Left colon (tissue), 2 donors: ENCODE measurements at places on chromosomes 13 and 19.

DNA sequence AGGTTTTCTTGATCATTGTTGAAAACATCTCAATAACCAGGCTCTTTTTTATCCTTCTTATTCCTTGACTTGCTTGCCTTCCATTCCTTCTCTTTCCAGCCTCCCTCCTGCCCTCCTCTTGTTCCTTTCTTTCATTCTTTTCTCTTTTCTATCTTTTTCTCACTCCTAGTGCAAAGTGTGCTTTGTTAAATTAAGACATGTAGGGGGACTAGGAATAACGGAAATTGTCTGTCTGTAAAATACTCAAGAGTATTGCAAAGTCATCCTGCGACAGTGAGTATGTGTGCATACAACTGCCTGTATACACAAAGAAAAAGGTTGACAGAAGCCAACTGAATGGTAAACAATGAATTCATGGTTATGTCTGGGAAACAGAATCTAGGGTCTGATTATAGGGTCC is 70.1 kb downstream of the LRRC63 start:
- no peak for DNase-seq

- DNase-seq = no peak
Observed at GRCh38 chr19:16548956-16549355, 6.7 kb upstream of the CHERP start.

DNA sequence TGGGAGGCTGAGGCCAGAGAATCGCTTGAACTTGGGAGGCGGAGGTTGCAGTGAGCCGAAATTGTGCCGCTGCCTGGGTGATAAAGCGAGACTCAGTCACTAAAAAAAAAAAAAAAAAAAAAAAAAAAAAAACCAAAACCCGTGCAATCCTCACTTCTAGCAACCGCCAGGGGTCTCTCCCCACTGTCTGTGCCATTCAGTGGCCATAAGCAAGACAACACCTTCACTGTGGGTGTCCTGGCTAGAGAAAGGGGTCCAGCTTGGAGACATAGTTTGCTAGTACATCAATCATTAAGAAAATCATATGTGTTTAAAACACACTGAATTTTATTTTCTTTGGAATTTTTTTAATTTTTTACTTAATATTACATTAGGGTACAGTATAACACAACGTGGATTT is 68.2 kb downstream of the RASL11A start:
- no peak for DNase-seq

DNA sequence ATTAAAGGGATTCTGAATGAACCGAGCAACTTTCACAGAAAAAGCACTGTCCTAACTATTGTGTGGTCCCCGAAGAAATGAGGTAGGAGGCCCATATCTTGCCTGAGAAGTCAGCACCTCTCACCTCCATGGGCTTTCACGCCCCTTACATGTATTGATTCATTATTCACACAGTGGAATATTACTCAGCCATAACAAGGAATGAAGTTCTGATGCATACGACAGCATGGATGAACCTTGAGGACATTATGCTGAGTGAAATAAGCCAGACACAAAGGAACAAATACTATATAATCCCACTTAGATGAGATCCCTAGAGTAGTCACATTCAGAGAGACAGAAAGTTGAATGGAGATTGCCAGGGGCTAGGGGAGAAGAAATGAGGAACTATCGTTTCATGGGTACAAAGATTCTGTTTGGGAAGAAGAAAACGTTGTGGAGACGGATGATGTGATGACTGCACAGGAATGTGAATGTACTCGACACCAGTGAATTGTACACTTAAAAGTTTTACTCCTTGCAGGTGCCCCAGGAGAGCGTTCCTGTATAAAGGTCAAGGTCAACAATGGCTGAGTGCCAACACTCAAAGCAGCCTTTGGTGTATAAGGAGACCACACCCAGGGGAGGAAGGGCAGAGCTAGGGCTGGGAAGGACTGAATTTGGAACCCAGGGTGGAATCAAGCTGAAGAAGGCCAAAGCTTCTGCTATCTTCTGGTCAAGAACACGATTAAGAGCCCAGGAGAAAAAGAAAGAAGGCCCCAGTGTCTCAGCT is 22.5 kb downstream of the ZIC5 start:
- no peak for DNase-seq

DNA sequence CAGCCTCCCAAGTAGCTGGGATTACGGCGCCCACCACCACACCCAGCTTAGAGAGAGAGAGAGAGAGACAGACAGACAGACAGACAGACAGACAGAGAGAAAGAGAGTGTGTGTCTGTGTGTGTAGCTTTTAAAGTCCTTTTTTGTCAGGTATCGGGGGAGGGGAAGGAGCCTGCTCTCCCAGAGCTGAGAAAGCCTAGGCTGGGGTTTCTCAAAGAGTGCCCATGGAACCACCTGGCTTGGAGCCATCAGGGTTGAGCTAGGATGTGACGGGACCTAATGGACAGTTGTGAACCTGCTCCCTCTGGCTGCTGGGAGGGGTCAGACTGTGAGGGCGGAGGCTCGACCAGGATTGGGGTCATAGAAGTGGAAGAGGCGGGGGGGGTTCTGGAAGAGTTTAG is 16.6 kb downstream of the RFX1 start:
- no peak for DNase-seq

DNA sequence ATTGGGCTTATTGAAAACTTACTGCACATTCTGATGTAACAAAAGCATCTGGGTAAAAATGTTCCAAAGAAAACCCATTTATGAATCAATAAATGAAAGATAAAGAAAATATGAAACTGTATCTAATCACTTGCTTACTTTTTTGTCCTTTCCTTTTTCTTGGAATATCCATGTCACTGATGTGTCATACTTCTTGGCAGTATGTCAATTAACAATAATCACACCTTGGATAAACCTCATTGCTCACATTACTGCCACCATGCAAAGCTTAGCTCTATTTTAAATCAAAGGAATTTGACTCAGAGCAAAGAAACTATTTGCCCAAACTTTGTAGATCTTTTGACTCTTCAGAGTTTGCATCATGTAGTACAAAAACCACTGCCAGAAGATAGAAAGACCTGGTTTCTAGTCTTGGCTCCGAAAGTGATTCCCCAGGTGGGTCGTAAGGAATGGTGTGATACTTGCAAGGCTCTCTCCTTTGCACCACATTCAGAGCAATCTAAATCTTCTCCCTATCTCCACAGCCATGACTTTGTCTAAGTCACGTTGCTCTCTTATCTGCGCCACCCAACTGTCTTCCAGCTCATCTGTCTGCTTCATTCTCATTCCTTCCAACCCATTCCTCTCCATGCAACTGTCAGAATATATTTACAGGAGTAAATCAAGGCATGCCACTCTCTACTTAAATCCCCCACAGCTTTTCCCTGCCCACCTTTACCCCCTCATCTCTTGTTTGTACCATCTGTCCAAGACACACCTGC is 311.9 kb downstream of the COG6 start:
- no peak for DNase-seq

DNA sequence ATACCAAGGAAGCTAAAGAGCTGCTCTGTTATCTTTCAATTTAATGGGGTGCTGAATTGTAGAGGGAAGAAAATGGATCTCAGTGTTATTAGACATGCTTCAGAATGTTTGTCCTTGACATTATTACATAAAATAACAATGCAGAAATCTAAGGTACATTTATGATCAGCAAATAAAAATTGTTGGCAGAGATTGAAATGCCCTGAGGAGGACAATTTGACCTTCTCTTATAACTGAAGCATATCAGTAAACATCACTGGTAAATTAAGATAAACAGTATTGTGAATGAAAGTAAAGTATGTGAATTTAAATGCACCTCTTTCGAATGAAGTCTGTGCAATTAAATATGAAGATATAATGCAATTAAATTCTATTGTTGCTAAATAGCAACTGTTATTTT is 1362.1 kb upstream of the ATXN8OS start:
- no peak for DNase-seq

- no peak for DNase-seq
Observed at GRCh38 chr13:93320942-93321341, 94.3 kb downstream of the GPC6 start.

- DNase-seq = peak; percentile 75
Observed at GRCh38 chr13:41019011-41019487, at the start of gene ELF1. ELF1 (minus strand) TSS chr13:41019316; CDS start chr13:40982054, 37,262 bp downstream.

DNA sequence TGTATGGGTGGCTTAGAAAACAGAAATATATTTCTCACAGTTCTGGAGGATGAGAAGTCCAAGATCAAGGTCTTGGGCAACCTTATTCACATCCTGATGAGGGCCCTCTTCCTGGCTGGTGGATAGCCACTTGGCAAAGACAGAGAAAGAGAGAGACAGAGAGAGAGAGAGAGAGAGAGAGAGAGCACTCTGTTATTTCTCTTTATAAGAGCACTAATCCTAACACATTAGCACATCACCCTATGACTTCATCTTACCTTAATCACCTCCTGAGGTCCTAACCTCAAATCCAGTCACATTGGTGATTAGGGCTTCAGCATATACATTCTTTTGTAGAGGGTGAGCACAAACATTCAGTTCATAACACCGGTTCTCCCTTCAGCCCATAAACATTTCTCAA is 430.3 kb downstream of the EFNB2 start:
- DNase-seq = no peak

GRCh38 chr19:34246340-34246739 is 8.0 kb upstream of the GARRE1 start:
- no peak for DNase-seq

- no peak for DNase-seq
Observed at GRCh38 chr13:102751886-102752285, 21.7 kb downstream of the TEX30 start.

GRCh38 chr13:37869756-37870488 is at the start of gene TRPC4:
TRPC4 (minus strand) TSS chr13:37869772; CDS start chr13:37783333, 86,439 bp downstream.
- peak; percentile 27 for DNase-seq

DNA sequence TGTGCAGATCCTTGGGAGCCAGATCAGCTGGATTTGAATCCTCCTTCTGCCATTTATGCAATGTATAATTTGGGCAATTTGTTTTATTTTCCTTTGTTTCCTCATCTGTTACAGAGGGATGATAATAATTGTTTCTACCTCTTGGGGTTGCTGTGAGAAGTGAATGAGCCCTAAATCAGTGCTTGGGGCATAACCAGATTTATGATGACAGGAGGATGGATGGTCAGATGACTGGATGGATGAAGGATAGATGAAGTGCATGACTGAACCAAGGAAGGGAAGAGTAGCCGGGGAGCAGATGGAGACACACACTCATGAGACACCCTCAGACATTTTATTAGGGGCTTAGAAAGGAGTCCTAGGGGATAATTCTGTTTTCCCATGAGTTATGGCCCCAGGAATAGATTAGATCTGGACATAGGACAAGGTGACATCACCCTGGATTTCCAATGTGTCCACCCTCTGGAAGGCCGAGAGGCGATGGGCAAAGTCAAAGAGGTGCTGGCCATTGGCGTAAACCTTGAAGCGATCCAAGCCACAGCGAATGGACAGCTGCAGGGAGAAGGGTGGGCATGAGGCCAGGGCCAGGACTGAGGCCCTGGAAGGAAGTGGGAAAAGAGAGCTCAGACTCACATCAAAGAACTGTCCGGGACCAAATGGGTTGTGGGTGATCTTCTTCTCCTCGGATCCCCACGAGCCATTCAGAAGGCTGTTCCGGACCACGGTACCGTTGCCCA is 11.2 kb downstream of the LGALS4 start:
- DNase-seq = no peak

DNA sequence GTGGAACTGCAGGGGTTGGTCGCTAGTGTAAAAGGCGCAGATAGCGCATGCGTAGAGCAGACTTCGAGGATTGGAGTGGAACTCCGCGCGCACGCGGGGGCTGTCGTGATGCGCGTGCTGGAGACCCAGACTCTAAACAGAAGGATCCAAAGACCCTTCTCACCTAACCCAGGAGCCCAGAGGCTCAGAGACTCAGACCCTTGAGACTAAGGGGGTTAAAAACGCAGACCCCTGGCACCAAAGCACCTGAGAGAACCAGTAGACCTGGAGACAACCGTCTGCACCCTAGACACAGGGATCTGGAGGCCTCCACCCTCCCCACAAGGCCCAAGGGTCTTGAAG is 567 bp upstream of the CTU1 start:
- DNase-seq = no peak

- no peak for DNase-seq
Observed at GRCh38 chr13:38223089-38223488, 126.6 kb upstream of the UFM1 start.

DNA sequence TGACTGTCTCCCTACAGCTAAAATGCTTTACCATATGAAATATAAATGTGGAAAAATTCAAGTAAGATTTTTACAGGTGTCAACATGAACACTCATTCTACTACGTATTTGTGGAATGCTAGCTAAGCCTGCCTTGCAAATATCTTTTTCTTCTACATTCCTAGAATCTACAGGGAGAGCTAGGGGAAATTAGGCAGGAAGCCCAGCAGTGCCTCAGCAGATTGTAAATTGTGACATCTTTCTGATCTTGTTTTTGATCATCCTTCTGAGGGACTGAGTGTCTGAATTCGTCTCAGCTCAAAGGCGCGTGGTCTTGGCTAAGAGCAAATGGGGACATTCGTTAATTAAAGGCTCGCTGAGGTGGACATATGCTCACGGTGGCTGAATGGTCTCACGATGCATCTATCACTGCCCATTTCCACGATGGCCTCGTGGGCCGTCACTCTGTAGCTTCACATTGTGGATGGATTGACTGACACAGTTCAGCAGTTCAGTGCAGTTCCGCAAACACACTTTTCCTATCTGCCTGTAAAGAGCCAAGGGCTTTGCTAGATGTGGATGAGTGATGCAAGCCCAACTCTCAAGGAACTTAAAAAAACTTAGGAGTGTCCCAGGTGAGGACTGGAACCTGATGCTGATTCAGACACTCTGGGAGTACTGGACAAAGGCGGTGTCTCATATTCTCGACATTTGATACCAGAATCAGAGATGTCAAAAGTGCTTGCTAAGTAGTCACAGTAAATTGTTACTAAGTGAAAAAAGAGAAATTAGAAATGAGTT is 562.5 kb downstream of the EFNB2 start:
- no peak for DNase-seq

DNA sequence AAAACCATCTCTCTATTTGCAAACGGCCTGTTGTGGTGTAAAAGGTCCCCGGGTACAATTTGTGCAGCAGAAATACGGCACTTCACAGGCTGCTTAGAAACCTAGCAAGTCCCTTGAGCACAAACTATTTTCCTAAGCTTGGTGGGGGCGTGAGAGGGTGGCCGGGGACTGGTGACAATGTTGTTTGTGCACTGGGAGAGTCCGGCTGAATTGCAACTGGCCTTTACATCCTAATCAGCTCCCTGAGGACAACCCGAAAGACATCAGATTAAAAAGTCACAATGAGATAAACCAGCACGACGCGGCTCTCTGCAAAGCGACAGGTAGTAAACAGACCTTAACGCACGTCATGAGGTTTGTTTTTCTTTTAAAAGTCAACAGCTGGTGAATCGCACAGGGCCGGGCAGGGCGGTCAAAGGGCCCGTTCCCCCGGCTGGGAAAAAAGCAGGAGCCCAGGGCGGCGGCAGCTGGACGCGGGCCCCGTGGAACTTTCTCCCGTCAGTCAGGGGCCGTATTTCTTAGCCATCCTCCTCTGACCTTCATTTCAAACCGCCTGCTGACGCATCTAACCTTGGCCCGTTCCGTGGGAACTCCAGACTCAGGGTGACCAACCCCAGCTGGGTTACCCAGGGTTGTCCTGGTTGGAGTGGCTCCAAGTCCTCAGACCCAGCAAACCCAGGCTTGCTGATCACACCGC is 112.3 kb downstream of the GADD45B start:
- peak; percentile 67 for DNase-seq
